ENCODE measurements at places on chromosomes 3 and 15.
A peak's percentile ranks its signal among the peaks of the same experiment; 100 is the strongest.

GRCh38 chr3:85576091-85576690 lies 617.4 kb downstream of the CADM2 start:
- peak; percentile 30 for DNase-seq

GRCh38 chr3:5016211-5017161 lies 37.2 kb downstream of the BHLHE40 start:
- no peak for DNase-seq

- DNase-seq, result no peak
These were observed 61.3 kb upstream of the TAMM41 start for GRCh38 chr3:11907667-11908660.

- no peak for DNase-seq
These were observed 57.9 kb downstream of the CHSY1 start for GRCh38 chr15:101193806-101194545.

- peak; percentile 32 for DNase-seq
These were observed at the start of gene ACAD11 for GRCh38 chr3:132659365-132660051. Gene ACAD11 (minus strand): TSS chr3:132659809. CDS start chr3:132659751, 58 bp downstream.

DNA sequence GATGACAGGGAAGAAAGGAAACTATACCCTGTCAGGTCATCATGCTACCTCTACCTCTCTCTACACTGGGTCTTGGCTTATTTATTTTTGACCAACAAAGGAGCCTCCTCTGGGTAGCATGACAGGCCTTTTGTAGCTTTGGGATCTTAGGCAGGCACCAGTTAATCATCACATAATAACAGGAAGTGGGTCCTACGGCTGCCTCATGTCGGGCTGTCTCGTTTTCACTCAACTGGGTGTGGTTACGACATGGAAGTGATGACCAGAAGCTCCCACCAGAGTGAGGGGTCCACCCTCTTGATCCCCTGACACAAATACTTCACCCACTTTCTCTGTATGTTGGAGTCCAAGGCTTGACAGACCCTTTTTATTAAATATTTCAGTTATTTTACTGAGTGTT lies 105.3 kb downstream of the CD47 start:
- peak; percentile 10 for DNase-seq

DNA sequence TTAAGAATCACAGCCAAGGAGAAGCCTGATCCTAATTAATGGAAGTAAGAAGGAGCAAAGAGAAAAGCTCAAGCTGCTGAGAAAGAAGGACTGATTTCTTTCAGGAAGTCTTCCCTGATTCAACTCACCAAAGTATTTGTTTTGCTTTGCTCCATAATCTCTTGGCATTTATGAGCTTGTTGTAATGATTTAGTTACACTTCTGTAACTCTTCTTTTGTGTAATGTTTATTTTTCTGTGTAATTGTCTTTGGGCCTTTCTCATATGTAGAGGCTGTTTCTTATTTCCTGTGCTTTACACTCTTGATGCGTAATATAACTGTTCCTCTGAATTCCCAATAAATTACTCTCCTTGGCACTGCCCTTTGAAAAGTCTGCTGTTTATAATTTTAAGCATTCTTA lies 80.0 kb downstream of the COL6A5 start:
- DNase-seq, result no peak

DNA sequence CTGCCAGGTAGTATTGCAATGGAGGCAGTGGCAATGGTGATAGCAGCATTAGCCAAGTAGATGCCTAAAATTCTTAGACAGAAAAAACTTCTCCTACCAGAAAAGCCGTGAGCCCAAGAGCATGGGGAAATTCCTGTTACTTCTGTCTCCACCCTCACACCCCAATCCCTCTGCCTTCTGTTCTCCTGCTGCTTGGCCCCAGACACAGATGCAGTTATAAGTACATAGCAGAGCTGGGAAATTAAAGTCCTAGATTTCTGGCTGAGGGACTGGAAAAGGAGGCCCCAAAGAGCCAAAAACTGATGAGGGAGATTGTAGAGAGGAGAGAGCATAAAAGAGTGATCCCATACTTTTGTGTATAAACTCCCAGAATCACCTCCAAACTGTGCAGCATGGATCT lies 166.9 kb downstream of the SMAD6 start:
- DNase-seq, result no peak

DNA sequence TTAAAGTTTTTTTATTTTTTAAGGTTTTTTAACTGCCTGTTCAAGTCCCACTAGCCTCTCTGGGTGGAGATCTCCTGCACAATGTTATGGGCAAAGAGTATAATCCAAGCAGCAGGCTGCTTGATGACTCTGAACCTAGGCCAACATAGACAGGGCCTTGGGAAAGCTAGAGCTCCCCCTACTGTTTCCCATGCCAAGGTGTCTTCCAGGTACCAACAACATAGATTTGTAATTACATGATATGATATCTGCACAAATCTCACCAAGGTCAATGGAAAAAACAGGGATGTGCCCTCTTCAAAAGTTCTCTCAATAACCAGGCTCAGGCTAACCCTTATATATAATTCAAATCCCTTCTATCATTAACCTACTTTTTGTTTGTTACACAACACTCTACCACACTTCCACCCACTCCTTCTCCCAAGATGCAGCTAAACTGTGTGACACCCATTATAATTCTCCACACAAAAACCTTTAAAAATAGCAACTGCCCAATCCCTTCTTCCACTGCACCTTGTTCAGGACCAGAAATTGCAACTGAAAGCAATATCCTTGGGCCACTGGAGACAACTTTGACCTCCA lies 43.8 kb downstream of the RBM15B start:
- DNase-seq, result peak; percentile 39

GRCh38 chr3:139870000-139870675 lies 64.8 kb upstream of the CLSTN2 start:
- DNase-seq, result no peak

GRCh38 chr15:41989573-41990242 lies 17.4 kb upstream of the EHD4 start:
- peak; percentile 84 for DNase-seq

GRCh38 chr3:18440066-18440722 lies 15.1 kb upstream of the SATB1 start:
- no peak for DNase-seq

DNA sequence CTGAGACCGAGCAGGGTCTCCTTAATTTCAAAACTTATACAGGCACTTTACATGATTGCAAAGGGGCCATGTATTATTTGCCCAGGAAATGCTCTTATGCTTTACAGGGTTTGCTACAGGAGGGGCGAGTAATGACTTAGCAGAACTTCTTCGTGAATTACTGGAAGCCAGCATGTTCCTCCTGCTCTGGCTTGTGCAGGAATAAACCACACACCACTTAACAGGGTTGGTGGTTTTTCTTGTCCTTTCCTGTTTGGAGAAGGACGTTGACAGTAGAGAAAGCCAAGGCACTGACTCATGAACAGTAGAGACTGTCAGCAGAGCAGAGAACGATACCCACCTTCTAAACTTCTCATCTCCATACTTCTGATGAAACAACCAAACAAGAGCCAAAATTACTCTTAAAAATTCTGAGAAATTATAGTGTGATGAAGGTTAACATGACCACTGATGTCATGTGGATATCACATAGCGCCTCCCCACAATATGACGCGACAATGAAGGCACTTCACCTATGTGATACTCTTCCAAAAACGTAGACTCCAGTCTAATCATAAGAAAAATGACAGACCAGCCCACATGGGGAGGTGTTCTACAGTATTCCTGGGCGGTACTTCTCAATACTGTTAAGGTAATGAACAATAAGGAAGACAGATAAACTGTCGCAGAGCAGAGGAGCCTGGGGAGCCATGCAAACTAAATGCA lies 24.7 kb upstream of the MCTP2 start:
- DNase-seq, result peak; percentile 14

GRCh38 chr3:172716476-172716875 lies 5.6 kb upstream of the NCEH1 start:
- no peak for DNase-seq

- DNase-seq, result no peak
These were observed 43.0 kb upstream of the SPATA12 start for GRCh38 chr3:57017459-57017845.

- no peak for DNase-seq
These were observed 75.4 kb upstream of the ROBO1 start for GRCh38 chr3:79843180-79843579.

GRCh38 chr3:79366414-79366813 lies 401.4 kb downstream of the ROBO1 start:
- DNase-seq, result no peak

GRCh38 chr15:40310001-40310959 lies 2.5 kb upstream of the PLCB2 start:
- peak; percentile 57 for DNase-seq

DNA sequence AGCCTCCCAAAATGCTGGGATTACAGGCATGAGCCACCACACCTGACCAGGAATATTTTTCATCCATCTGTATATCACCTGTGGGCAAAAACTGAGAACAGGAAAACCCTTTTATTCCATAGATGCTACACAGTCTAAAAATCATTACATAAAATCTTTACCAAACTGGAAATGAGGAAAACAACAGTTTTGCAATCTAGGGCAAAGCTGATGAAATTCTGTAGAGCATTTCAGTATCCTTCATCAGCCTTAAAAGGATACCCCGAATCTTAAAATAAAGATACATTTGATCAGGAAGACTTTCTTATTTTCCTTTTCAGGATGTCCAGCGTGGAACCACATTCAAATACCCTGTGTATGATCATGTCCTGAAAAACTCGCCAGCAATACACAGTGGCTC lies 7.1 kb downstream of the SIAH2 start:
- DNase-seq, result no peak

DNA sequence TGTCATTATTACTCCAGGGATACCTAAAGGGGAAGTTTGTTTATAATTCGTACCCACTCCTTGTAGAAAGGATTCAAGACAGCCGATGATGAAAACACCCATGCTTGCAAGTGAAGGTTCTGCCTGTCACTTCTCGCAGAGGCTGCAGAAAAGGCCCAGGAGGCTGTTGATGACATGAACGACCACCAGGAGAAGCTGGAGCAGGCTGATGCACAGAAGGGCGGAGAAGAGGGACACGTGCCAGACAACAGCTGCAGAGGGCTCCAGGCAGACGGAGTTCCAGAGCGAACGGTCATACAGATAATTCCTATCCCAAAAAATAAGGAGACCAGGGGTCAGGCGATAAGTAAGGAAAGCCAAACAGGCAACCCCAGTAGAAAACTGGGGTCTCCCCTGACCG lies 5.7 kb upstream of the DYNLT2B start:
- no peak for DNase-seq

GRCh38 chr3:197023998-197024651 lies 5.5 kb downstream of the MELTF start:
- no peak for DNase-seq

DNA sequence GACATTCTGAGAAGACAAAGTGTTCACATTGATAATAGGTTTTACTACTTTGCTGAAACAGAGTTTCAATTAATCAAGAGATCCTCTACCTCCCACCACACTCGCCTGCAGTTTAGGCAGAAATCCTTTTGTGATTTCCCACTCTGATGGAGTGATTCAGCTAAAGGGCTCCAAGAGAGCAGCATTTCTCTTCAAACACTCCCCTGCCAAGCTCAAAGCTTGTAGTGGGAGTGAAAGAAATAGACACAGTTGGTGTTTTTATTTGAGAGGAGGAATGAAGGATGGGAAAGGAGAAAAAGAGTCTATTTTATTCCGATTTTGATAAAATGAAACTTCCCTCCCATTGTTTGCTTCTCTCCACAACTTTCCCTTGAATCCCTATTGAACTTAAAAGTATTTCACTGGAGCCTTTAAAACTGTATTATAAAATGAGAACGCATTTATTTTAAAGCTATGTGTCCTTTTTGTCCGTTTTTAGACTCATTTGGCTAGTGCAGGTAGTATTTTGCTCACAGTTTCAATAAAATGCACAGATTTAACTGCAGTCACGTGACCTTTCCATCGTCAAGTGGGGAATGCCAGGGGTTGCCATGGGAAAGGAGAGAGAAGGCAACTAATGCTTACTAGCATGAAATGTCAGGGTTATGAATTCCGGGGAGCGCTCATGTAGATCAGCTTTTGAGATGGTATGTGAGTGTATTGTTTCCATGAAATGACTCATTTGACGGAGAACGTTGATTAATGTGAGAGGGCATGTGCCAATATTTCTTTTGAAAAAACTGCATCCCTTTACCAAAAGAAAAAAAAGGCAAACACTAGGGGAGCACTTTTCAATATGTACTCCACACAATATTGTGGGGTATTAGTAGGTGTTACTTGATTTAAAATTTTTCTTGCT lies 7.7 kb upstream of the OSBPL11 start:
- DNase-seq, result no peak

DNA sequence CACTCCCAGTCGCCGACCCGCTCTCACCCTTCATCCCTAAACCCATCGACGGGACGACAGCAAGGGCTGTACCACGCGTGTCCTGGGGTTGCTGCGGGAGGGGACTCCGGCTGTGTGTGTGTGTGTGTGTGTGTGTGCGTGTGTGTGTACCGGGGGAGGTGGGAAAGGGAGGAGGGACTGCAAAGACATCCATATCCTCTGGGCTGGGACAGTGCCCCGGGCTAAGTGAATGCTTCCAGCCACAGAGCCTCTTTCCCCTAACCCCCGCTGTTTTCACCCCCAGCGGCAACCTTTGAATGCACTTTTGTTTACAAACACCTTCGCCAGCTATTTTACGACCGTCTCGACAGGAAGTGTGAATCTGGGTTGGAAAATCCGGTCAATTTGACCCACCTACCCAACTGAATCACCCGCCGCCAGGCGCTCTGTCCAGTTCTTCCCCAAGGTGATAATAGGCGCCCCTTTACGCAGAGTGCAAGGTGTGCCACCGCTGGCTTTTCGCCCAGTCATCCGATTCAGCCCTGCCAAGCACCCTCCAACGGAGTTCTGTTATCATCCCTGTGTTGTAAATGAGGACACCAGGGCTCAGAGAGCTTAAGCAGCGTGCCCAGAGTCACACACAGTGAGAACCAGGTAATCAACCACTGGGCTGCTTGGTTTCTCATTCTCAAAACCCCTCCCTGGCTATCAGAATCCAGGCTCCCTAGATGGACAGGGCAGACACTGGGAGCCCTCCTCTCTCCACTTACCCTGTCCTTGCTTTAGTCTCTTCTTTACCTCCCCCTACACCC lies 739 bp upstream of the AMOTL2 start:
- DNase-seq, result no peak

DNA sequence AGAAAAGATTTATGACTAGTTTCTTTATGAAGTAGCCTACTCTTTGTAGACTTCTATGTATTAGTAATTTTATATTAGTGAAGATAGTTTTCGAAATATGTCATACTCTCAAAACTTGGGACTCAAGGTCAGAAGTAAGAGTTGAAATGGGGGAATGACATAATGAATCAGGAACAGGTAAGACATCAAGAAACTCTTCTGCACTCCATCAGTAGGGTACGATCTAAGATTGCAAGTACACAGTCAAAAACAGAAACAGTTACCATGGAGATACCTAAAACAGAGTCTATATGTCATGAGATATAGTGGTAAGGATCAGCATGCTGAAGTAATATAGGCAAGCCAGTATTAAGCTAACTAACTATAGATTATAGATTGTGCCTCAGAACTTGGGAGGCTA lies 187.0 kb upstream of the MLF1 start:
- no peak for DNase-seq

Measured in activated naive CD4-positive, alpha-beta T cell treated with anti-CD3 and anti-CD28 coated beads, Interleukin-2, amount 50 U/mL, for 16 hours (primary cell).